ENCODE measurements at places on chromosomes 4 and X. TPM values are rescaled to one million over a fixed set of nuclear protein-coding genes. Genes with fewer than 3 reads are reported as not detected.

The NAP1L3 gene
- 2.0 TPM for total RNA-seq

The MEPE gene
- not detected for total RNA-seq

The RBM46 gene
- not detected for total RNA-seq

- DNase-seq, result no peak
These were observed 263.5 kb downstream of the PABPC4L start for GRCh38 chr4:133938061-133938460.

Data from CD8-positive, alpha-beta memory T cell (primary cell).